ENCODE measurements at places on chromosomes 12 and 14.

DNA sequence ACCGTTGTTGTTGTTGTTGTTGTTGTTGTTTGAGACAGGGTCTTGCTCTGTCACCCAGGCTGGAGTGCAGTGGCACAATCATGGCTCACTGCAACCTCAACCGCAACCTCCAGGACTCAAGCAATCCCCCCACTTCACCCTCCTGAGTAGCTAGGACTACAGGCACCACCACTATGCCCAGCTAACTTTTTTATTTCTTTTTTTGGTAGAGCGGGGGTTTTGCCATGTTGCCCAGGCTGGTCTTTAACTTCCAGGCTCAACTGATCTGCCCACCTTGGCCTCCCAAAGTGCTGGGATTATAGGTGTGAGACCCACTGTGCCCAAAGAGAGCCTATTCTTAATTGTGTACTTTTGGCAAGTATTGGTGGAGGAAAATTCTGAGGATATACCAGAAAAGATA, 25.7 kb downstream of the MOK start:
- DNase-seq, result no peak

GRCh38 chr12:122917507-122918121, 21.7 kb upstream of the VPS37B start:
- DNase-seq, result no peak

DNA sequence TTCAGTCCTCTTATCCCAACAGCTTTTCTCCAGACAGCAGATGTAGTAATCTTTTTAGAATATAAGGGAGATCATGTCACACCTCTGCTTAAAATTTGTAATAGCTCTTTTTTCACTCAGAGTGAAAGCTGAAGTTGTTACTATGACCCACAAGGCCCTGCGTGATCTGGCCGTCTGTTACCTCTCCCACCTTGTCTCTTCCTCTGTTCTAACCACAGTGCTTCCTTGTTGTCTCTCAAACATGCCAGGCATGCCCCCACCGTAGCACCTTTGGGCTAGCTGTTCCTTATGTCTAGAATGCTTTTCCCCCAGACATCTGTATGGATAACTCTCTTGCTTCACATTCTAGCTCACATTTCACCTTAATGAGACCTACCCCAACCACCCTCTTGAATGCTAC, 6.5 kb downstream of the NECAP1 start:
- peak; percentile 39 for DNase-seq

DNA sequence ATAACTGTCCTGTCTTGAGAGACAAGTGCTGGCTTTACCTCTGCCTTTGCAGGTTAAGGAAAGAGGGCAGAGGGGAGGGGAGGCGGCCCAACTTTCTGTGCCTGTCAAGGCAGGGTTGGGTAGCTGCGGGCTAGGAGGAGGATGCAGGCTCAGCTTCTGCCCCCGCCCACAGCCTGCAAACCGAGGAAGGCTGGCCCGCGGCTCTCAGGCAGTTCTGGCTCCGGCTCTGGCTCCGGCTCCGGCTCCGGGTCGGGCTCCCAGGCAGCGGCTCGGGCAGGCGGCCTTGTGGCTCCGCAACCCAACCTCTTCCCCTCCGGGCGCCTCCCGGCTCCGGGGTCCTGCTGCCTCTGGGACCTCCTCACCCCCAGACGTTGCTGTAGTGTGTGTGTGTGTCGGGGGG, 92.9 kb downstream of the TMEM30B start:
- no peak for DNase-seq

- DNase-seq, result no peak
These were observed 182.3 kb downstream of the SYNE2 start for GRCh38 chr14:64035143-64035542.

DNA sequence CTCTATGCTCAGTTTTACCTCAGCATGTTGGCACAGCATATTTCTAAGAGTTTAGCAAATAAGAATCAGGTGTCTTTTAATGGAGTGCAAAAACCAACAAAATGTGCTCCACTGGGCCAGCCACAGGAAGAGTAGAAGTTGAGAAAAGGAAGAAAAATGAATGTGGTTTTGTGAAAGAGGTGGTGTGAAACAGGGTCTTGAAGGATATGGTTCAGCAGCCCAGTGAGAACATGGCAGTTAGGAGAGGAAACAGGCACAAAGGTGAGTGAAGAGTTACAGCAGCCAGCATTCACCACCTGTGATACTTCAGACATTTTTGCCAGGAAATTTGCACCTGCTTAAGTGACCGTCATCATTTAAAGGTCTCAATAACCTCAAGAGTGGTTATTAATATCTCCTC, 2.4 kb downstream of the STAB2 start:
- DNase-seq, result no peak

DNA sequence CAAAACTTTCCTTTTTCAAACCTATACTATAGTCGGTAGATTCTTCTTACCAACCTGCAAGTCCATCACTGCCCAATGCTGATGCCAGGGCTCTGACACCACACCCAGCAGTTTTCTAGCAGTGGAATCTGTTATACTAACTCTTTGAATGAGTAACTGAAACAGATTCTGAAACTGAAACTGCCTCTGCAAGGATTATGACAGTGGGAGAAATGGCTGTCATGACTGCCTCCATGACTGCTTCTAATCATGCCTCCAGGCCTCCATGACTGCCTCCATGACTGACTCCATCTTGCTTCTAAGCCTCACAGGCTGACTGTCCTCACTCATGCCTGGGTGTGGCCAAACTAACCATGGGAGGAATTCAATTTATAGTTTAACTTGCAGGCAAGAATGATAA, 29.4 kb upstream of the OXA1L start:
- no peak for DNase-seq

- peak; percentile 93 for DNase-seq
These were observed 17.4 kb upstream of the CHFR start for GRCh38 chr12:132904718-132905328.

DNA sequence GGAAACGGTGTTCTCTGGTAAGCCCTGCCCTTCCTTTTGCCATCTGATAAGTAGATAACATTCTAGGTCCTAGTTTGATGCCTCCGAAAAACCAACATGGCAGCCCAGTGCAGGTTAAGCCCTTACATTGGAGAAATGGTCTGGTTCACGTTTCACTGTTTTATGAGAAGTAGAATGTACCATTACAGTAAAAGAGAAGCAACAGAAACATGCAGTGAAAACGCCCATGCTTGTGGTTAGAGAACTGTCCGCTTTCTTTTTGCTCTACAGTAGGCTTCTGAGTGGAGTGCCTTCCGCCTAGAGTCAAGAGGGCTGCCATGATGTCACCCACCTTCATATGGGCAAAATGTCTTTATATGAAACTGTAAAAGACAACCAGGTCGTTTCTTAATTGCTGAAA, 190.4 kb upstream of the BCL2L14 start:
- no peak for DNase-seq

- DNase-seq, result no peak
These were observed 170.2 kb downstream of the BCAT1 start for GRCh38 chr12:24778486-24779304.

GRCh38 chr12:54592316-54592715, 3.9 kb upstream of the PPP1R1A start:
- DNase-seq, result no peak

DNA sequence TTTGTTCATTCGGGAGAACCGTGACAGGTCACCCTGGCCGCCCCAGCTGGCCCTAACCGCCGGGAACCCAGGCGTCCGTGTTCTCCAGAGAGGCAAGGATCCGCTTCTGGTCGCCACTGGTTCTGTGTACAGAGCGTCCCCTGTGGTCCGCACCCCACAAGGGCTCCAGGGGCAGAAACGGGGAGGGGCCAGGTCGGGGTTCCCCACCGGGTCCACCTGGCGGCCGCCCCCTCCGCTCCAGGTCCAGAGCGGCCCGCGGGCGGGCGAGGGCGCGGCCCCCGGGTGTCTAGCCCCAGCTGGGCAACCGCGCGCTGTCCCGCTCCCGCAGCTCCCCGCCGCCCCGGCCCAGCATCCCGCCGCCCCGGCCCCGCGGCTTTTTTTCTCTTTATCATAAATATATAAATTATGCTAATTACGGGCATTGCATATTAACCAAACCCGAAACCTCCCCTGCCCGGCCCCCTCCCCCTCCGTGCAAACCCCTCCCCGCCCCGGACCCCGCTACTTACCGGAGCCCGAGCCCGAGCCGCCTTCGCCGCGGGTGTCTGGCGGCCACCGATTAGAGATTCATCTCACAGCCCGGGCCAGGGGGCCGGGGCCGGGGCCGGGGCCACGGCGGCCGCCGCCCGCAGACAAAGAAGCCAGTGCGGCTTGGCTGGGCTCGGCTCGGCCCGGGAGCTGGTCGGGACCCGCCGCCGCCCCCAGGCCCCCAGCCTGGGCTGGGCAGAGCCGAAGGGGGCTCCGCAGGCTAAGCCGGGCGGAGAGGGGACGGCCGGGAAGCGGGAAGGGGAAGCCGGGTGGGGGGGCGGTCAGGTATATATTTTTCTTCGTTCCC, 512 bp downstream of the POU6F1 start:
- peak; percentile 52 for DNase-seq

DNA sequence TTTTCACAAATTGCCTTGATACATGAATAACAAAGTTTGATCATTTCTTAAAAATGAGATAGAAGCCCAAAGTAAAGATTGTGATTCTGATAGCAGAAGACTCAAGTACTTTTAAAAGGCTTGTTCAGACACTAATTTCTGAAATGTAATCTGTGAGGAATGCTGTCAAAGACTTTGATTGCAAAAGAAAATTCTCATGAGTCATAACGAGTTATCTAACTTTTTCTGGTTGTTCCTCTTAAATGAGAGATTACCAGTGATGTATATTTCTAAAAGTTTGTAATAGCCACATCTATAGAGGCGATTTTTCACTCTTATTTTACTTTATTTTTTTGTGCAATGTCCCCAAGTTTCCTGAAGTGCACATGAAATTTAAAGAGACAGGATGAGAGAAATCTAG, 7.0 kb downstream of the PYGL start:
- no peak for DNase-seq

DNA sequence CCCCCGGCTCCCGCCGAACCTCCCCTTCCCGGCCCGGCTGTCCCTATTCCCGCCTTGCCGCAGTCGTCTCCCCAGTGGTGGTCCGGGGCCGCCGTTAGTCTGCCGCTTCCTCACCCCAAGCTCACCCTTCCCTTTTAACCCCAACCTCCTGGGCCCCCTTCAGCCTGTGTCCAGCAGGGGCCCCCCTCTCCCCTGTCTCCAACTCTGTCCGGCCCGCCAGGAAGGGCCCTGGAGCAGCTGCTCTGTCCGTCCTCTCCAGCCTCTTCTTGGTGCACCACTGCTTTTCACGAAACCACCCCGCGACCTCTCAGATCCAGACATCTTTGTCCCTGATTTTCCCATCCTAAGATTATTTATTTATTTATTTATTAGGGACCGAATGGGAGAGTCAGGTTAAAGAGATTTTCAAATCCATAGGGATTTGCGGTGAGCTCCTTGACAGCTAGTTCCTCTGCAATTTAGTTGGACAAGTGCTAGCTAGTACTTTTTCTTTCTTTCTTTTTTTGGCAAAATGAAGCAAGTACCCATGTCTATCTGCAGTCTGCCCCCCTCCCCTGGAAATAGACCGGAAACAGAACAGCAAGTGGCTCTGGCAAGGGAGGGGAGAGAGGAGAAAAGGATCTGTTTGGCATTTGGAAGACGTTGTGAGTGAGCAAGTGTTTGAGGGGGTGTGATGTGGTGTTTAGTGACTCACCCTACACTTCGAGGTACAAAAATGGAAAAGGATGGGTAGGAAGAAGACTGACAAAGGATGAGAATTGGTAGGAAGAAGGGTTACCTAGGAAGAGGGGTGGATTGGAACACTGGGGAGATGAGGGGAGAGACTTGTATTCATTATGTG, 632 bp downstream of the UBR7 start:
- DNase-seq, result no peak

DNA sequence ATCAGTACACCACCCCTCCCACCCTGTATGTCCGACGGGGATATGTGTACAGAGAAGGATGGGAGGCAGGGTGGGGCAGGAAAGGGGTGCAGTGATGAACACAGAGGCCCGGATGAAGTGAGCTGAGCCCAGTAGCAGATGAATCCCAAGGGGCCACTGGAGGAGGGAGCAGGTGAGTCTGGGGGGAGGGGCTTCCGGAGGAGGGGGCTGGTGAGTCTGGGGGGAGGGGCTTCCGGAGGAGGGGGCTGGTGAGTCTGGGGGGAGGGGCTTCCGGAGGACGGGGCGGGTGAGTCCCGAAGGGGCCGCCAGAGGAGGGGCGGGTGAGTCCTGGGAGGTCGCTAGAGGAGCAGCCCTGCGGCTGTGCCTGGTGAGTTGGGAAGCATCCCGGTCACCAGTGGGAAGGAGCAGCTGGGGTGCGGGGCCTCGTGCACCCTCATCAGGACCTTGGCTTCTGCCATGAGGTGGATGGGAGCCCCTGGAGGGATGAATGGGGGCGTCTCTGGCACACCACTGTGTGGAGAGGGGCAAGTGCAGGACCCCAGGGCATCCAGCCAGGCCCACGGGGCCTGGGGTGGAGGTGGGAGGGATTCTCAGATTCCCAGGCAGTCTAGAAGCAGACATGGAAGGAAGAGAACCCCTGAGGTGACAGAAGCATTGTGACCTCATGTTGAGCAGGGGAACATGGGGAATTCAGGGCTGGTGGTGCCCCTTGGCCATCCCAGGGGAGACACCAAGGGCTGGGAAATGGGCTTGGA, 14.0 kb downstream of the BEGAIN start:
- DNase-seq, result no peak

DNA sequence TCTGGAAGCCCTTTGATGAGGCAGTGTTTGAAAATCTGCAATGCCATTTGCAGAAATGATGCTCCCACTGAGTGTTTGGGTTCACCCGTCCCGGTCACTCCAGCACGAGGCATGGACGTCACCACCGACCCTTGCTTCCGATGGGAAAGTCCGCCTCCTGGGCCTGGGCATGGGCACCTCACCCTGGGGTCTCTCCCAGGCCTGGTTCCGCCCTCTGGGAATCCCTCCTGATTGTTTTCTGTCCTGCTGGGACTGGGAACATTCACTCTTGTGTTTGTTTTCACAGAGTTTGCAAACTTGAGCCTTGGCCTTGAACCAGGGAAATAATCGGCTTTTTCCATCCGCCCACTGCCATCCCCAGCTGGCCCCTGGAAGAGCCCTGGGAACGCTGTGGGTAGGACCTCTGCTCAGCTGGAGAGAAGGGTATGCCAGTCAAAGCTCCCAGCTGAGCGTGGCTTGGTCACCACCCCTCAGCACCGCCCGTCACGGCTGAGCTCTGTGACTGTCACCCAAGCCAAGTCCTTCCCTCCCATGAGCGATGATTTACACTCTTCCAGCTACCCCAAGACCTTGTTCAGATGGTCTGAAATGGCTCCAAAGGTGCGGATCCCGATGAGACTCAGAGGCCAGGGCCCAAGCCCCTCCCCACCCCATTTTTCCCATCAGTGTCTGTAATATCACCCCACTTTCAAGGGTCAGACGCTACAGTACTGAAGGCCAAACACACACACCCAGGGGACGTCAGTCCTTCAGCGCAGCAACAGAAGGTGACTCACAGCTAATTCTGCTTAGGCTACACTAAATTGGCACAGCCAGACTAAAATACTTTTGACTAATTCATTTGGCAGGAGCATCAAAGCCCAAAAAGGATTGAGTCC, 34.1 kb upstream of the FZD10 start:
- no peak for DNase-seq

GRCh38 chr14:63875311-63875710, 22.5 kb downstream of the SYNE2 start:
- DNase-seq, result no peak

- DNase-seq, result no peak
These were observed 796.4 kb downstream of the AACS start for GRCh38 chr12:125861299-125862281.

DNA sequence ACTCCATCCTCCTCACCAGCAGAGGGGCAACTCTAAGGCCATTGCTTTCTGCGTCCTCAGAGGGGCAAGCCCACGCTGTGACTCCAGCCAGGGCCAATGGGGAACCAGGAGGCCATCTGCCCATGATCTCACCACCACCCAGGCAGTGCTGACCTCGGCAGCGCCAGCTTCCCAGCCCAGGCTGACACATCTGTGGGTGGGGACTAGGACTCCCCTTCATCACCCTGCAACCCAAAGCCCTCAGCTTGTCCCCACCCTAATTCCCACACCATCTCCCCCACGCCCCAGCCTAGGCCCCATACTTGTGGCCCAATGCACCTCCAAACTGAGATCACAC, 58.6 kb downstream of the VWF start:
- no peak for DNase-seq
